Ammon's horn (tissue), 1 donor: ENCODE measurements at places on chromosomes 7 and 10.
A peak's percentile ranks its signal among the peaks of the same experiment; 100 is the strongest.

- DNase-seq = no peak
Measured at GRCh38 chr10:100890141-100890672, 22.6 kb upstream of the SLF2 start.

- DNase-seq = no peak
Measured at GRCh38 chr7:99098824-99099498, 44.9 kb downstream of the SMURF1 start.

GRCh38 chr10:693506-693905 lies 4.0 kb upstream of the DIP2C start:
- DNase-seq = no peak

DNA sequence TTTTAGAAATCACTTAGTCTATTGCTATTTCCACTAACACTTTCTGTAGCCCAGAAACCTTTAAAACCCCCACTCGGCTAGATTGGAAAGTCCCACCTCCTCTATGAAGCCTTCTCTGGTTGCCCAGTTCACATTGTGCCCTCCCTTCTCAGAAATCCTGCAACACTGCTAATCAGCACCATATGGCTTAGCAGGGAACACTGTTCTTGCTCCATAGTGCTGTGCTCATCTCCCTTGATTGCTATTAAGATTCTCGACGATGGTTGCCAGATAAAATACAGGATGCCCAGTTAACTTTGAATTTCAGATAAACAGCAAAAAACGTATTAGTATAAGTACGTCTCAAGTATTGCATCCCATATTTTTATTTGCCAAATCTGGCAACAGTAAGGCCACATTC lies 40.1 kb upstream of the XPNPEP1 start:
- DNase-seq = peak; percentile 41

GRCh38 chr7:84998665-84999064 lies 188.2 kb downstream of the SEMA3D start:
- no peak for DNase-seq

DNA sequence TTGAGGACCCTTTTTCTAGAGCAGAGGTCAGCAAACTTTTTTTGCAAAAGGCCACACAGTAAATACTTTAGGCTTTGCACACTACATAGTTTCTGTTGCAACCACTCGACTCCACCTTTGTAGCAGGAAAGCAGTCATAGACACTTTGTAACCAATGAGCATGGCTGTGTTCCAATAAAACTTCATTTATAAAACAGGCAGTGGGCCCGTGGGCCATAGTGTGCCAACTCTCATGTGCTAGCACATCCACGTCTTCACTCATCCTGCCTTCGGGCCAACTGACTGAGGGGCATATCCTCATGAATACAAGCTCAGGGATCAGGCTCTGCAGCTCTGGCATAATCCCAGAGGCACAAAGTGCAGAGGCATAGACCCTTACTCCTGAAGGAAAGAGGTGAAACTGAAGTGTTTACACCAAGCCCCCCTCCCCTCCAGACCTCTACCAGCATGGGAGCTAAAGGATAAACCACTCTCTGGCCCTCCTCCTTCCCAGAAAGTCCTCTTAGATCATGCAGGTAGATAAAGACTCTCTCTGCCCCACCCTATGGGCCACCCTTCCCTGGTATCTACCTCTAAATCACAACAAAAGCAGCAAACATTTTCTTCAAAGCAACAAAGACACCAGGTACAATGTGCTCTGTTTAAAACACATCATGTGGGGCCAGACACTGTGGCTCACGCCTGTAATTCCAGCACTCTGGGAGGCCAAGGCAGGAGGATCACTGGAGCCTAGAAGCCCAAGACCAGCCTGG lies 71.0 kb downstream of the DLG5 start:
- DNase-seq = no peak

- peak; percentile 65 for DNase-seq
Measured at GRCh38 chr7:55526329-55526728, 46.0 kb downstream of the VOPP1 start.

GRCh38 chr10:3090914-3091787 lies 23.8 kb downstream of the PFKP start:
- DNase-seq = peak; percentile 71

DNA sequence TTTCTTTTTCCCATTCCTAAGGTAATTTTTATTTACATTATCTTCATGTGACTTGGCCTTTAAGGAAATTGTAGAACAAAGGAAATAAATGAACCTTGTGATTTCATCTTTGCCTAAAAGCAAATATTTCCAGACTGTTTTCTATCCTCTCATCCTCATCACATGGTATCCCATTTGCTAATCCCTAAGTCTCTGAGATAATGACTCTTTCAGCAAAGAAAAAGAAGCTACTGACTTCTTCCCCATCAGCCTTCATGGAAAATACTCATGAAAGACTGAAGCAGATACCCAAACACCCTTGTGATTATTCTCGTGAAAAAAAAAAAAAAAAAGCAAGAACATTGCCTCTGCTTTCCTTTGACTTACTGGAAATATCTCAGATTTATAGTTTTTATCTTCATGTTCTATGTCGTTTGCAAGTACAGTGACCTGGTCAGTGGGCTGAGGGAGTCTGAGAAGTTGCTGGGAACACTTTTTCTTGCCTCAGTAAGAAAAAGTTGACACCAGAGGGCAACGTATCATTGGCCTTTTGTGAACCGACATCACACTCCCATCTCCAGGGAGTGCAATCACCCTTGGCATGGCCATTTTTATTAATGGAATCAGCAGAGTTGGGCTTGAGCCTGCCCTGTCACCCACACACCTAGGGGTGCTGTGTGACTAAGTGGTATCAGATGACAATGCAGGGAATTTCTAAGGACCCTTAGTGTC lies 246.0 kb upstream of the KMT2E start:
- DNase-seq = peak; percentile 62

GRCh38 chr10:113232928-113233511 lies 283.0 kb downstream of the TCF7L2 start:
- no peak for DNase-seq

DNA sequence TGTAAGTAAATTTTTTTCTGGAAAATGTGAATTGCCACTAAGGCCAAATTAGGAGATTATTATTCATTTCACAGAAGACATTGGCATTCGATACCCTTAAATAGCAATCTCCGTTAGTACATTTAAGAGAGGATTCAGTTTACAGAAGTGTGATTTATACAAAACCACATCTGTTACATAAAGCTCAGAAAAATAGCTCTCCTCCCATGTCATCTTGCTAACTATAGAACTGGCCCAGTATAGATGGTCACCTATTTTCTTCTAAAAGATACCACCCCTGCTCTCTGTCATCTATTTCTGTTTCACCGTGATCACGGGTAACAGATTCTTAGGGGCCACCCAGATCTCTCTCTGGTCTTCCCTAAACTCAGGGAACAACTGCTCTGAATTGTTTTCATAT lies 119.1 kb downstream of the HIP1 start:
- DNase-seq = no peak

- no peak for DNase-seq
Measured at GRCh38 chr7:105985672-105986215, 22.7 kb downstream of the CDHR3 start.

GRCh38 chr7:19069842-19070241 lies 47.6 kb downstream of the TWIST1 start:
- DNase-seq = no peak

DNA sequence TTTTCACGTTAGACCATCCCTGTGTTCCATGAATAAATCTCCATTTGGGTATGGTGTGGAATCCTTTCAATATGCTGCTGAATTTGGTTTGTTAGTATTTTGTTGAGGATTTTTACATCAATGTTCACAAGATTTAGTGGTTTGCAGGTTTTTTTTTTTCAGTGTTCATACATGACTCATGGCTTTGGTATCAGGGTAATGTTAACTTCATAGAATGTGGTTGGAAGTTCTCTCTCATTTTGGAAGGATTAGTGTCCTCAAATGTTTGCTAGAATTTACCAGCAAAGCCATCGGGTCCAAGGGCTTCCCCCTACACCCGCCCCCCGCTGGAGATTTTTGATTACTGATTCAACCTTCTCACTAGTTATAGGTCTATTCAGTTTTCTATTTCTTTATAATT lies 398.0 kb downstream of the NXPH1 start:
- no peak for DNase-seq

- no peak for DNase-seq
Measured at GRCh38 chr7:55342216-55342871, 22.8 kb upstream of the LANCL2 start.

GRCh38 chr7:98855610-98856422 lies 14.0 kb downstream of the TMEM130 start:
- DNase-seq = no peak

DNA sequence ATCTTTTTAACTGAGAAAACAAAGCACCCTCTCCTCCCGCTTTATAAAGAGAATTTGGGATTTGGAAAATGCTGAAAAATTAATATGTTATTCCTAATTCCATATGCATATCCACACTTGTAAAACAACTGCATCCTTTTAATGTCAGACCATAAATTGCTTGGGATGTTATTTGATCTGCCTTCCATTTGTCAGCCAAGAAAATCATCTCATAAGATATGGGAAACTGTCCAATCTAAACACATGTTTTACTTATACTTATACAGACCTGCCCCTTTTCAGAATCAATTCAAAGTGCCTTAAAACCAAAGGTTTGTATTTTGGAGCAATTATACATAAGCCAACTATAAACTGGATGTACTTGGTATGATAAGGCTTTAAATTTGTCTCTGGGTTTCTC lies 595.5 kb upstream of the PFKP start:
- no peak for DNase-seq

DNA sequence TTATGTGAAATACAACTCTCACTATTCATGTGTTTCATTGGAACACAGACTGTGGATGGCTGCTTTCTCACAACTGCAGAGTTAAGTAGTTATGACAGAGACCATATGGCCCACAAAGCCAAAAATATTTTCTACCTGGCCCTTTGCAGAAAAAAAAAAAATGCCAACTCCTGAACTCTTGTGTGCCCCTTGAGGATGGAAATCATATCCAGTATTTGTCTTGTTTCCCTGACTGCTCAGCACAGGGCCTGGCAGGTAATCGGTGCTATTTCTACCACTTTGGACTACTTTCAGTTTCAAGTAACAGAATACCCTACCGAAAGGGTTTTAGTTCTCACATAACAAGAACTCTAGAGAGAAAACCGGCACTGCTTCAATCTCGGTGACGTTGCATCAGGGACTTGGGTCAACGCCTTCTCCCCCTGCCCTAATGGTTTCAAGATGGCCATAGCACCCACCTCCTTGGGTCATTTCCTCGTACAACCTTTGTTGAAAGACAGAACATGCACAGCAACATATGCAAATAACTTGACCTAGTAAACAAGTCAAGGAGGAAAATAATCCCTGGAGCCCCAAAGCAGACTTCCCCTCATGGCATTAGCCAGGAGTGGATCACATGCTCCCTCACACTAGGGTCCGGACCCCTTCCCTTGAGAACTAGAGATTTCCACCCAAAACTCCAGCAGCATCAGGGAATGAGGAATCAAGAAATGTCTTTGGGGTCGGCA lies 11.8 kb upstream of the GPNMB start:
- DNase-seq = no peak

DNA sequence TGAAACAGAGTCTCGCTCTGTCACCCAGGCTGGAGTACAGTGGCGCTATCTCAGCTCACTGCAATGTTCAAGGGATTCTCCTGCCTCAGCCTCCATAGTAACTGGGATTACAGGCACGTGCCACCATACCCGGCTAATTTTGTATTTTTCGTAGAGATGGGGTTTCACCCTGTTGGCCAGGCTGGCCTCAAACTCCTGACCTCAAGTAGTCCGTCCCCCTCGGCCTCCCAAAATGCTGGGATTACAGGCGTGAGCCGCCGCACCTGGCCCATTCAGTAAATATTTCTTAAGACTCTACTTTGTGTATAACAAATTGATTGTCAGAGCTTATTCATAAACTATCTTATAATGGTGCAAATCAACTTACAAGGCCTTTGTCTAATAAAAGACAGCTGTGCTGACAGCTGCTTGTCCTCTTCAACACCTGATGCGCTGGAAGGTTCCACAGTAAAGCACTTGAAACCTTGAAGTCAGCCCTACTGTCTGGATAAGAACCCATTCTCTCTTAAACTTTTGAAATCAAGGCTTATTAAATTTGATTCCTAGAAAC lies 14.7 kb downstream of the ECHDC3 start:
- DNase-seq = no peak

GRCh38 chr10:84499846-84500245 lies 171.5 kb downstream of the CCSER2 start:
- peak; percentile 15 for DNase-seq

GRCh38 chr7:5634107-5634950 lies 147.1 kb downstream of the RNF216 start:
- DNase-seq = peak; percentile 90

- no peak for DNase-seq
Measured at GRCh38 chr10:24848195-24848594, 104.2 kb downstream of the PRTFDC1 start.

GRCh38 chr10:101956898-101957297 lies 99.1 kb downstream of the ARMH3 start:
- DNase-seq = no peak

GRCh38 chr7:22671177-22671879 lies 55.7 kb upstream of the IL6 start:
- no peak for DNase-seq

GRCh38 chr7:47482013-47482875 lies 99.7 kb downstream of the TNS3 start:
- no peak for DNase-seq

- DNase-seq = no peak
Measured at GRCh38 chr10:48576501-48576900, 28.4 kb downstream of the ARHGAP22 start.

DNA sequence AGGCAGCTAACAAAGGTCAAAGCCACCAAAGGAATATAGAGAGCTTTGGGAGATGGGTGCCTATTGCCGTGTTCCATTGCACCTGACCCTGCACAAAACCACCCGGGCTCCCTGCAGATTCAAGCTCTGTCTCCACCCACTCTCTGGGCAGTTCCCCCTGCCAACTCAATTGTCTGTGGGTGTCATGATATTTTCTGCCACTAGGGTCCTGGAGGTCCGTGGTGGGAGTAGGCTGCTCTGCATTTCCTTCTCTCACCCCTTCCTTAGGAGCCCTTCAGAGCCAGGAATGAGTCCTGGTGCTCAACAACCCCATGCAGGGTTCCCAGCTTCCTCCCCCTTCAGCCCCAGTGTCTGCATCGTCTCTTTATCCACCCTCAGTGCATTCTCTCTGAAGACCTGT lies 34.1 kb downstream of the PNLIPRP2 start:
- no peak for DNase-seq

DNA sequence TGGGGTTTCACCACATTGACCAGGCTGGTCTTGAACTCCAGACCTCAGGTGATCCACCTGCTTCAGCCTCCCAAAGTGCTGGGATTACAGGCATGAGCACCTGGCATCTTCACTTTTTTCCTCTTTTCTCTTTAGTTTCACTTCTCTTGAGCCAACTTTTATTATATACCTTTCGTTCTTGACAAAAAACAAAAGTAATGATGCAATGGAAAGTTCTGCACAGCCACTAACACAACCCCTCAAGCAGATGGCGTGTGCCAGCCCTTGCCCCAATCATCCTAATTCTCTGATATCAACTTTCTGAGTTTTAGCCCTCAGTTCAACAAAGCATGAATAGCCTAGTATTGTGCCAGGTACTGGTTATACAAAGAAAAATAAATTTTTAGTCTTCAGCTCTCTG lies 223.6 kb downstream of the CHCHD3 start:
- DNase-seq = no peak

- no peak for DNase-seq
Measured at GRCh38 chr7:139714163-139714901, 63.5 kb downstream of the HIPK2 start.
